H1 (cell line): ENCODE measurements at places on chromosomes 16 and 17. TPM values are rescaled to one million over a fixed set of nuclear protein-coding genes. Genes with fewer than 3 reads are reported as not detected.

GRCh38 chr16:69404275-69404805 lies 18.5 kb upstream of the TERF2 start:
- no peak for DNase-seq

- DNase-seq: no peak
Measured at GRCh38 chr17:19002805-19003542, 1.6 kb downstream of the FAM83G start.

- DNase-seq: no peak
Measured at GRCh38 chr17:72838581-72838980, 253.9 kb downstream of the SLC39A11 start.

DNA sequence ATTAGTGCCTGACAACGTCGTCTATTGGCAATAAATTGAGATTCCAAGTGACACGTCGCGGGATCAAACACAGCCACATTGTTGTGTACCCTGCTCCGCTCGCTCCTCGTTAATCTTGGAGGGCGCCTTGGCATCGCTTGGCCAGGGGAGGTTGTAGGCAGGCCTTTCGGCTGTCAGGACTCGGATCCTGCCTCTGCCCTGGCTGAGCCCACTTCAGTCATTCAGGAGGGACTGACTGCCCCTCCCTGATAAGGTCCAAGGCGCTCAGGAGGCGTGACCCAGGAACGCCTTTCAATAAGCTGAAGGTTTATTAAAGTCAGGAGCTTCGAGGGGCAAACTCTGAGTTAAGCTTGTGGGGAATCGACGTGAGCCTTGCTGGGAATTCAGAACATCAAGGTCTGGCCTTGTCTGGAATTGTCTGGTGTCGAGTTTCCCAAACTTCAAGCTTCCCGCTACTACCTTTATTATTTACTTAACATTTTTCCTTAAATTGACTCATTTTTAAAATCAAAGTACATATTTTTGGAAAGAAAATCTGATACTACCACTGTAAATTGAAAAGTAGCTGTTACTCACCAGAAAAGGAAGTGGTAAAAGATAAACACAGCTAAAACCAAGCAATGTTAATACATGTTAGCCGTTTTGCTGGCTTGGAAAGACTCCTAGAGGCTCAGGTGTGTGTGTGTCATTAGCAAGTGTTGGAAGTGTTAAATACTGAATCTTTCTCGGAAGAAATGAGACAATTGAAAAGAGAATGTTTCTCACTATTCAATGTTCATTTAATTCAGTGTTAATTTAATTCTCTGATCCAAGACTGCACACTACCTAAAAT lies 5.3 kb upstream of the IRX3 start:
- DNase-seq: no peak

DNA sequence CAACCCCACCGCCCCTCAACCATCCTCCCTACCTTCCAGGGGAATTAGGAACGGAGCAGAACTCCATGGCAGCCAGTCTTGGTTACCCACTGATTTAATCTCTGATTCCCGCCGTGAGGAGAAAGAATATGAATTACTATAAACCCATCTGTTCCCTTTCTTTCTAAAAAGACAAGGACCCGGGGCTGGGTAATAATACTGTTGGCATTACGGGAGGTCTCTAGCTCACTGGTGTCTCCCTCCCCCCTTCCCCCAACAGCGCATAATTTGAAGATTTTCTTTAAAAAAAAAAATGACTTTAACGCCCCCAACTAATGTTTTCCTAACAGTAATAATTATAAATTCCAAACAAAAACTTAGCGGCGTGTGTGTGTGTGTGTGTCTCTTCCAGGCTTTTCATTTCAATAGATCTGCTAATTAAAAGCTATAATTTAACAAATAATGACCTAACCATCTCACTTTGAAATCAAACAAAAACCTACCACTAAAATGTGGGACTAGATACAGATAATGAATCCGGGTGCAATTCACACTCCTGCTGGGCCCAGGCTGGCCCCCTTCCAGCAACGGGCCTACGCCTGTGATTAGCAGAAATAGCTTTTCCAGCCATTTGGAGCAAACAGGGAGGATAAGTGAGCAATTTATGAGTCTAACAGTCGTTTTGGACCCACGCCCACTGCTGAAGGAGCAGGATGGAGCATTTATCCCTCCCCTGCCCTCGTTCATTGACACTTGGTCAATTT lies 18.2 kb upstream of the BHLHA9 start:
- DNase-seq: no peak

SLC6A4 gene
- 0.09 TPM in 1 of 2 replicates, not detected in the other for total RNA-seq
